ENCODE measurements at places on chromosomes 2 and 18.

- DNase-seq: no peak
These were observed 13.7 kb downstream of the SOS1 start for GRCh38 chr2:39107156-39107555.

DNA sequence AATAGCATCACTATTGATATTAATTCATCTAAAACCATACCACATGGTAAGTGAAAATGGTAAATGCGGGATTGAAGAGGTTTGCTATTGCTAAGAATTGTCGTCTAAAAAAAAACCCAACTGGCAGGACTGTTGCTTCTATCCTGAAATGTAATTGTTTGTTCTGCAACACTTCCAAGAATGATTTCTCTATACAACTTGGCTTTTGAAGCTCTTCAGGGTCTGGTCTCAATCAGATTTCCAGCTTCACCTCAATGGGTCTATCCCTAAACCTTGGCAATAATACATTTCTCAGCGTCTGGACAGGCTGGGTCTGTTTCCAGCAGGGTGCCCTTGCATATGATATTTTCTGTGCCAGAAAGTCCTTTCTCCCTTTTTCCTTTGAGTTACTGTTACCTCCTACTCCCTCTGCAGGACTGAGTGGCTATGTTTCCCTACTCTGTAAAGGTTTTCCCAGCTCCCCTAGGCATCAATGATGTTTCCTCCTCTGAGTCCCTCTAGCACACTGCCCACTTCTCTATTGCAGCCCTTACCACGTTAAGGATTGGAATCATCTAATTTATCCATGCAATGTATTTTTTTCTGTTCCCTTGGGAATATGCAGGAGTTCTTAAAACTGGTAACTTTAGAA lies 118.2 kb upstream of the REV1 start:
- DNase-seq: no peak

DNA sequence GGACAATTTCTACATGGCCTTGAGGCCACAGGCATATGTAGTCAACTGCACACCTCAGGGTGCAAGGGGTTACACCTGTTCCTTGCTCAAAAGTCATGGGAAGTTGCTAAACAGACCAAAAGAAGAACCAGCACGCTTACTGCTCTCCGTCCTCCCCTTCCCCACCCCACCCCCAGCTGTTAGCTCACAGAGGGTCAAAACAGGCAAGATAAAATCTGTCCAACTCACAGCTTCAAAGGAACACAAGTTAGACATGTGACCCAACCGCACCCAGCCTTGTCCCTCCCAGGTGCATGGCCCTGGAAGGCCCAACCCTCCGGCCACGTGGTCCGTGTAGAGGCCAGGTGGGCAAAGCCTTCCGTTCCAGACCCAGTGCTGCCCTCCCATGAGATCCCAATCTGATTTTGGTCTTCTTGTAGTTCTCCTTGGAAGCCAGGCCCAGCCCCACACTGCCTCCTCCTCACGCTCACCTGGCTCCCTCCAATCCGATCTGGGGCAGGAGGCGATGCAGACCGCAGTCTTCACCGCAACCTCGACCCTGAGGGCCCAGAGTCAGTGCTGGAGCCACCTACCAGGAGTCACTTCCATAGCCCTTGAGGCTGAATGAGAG lies 14.5 kb upstream of the ASPRV1 start:
- no peak for DNase-seq

- DNase-seq: no peak
These were observed 28.5 kb downstream of the INPP4A start for GRCh38 chr2:98472961-98473746.

Measured in breast epithelium (tissue), 4 donors.